IMR-90 (cell line): ENCODE measurements at places on chromosomes 4 and X. TPM values are rescaled to one million over a fixed set of nuclear protein-coding genes. Genes with fewer than 3 reads are reported as not detected.

The VSIG4 gene
- total RNA-seq, result not detected in 2 replicates

GRCh38 chr4:23268072-23268771 lies 575.5 kb downstream of the GBA3 start:
- no peak overlapping the region for H3K27ac ChIP-seq
- no peaks in the 10 kb centered on the region for H3K36me3 ChIP-seq
- H3K27me3 ChIP-seq, result no peaks in the 10 kb centered on the region

GRCh38 chr4:159689526-159689925 lies 586.6 kb downstream of the RAPGEF2 start:
- H3K27ac ChIP-seq, result no peak overlapping the region
- H3K36me3 ChIP-seq, result no peaks in the 10 kb centered on the region
- no peaks in the 10 kb centered on the region for H3K4me1 ChIP-seq
- H3K27me3 ChIP-seq, result no peaks in the 10 kb centered on the region
- DNase-seq, result no peak
- no peak overlapping the region for H3K4me3 ChIP-seq

- no peaks in the 10 kb centered on the region for H3K36me3 ChIP-seq
- H3K4me1 ChIP-seq, result peaks cover 7% of the 10 kb centered on the region
- no peaks in the 10 kb centered on the region for H3K27me3 ChIP-seq
- peak; percentile 96 for DNase-seq
- no peak overlapping the region for H3K4me3 ChIP-seq
Observed at GRCh38 chr4:119113033-119113655, 22.5 kb upstream of the MYOZ2 start.

- no peaks in the 10 kb centered on the region for H3K4me1 ChIP-seq
- H3K4me3 ChIP-seq, result no peak overlapping the region
- no peaks in the 10 kb centered on the region for H3K36me3 ChIP-seq
Observed at GRCh38 chrX:24553011-24553410, 87.9 kb downstream of the PDK3 start.

DNA sequence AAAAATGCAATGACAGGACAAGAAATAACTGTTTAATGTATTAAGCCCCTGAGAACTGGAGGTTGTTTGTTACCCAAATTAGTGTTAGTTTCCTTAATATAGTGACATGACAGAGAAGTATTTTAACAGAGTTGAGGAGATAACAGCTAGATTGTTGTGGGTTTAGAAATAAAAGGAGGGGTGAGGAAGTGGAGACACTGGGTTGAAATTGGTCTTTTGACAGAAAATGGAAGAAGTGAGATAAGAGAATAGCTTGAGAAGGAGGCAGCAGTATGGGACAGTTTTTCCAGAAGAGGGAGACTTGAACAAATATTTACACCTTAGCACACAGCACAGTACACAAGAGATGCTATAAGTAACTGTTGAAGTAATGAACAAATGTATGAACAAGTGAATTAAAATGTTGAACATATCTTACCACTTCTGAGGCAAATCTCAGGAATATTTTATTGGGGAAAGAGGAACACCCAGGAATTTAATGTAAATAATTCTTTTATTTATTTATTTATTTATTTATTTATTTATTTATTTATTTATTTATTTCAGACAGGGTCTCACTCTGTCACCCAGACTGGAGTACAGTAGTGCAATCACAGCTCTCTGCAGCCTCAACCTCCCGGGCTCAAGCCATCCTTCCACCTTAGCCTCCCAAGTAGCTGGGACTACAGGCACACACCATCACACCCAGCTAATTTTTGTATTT lies 58.0 kb upstream of the EGFL6 start:
- no peak overlapping the region for H3K4me3 ChIP-seq
- no peak for DNase-seq
- H3K27me3 ChIP-seq, result peaks cover 10% of the 10 kb centered on the region
- H3K4me1 ChIP-seq, result no peaks in the 10 kb centered on the region

DNA sequence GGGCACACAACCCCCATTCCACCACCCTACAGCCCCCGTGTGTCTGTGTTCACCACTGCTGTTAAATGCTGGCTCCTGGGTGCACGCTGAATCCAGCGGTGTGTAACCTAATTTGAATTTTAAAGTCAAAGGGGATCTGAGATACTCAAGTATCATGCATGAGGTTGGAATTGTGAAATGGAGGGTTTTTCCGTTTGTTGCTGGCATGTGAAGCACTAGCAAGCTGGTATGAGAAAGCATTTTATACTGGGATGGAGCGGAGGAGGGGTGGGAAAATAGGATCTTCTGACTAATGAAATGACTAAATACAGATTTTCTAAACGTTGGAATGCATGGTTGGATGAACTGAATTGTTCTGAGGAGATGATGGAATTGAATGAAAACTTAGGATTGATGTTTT lies 36.9 kb upstream of the FAT1 start:
- H3K4me1 ChIP-seq, result peaks cover 5% of the 10 kb centered on the region
- peak; percentile 95 for DNase-seq
- H3K36me3 ChIP-seq, result no peaks in the 10 kb centered on the region
- no peak overlapping the region for H3K27ac ChIP-seq

- H3K4me1 ChIP-seq, result no peaks in the 10 kb centered on the region
- H3K27me3 ChIP-seq, result no peaks in the 10 kb centered on the region
- no peak overlapping the region for H3K27ac ChIP-seq
- no peak for DNase-seq
Observed at GRCh38 chr4:109640644-109641043, 62.6 kb downstream of the CASP6 start.

The NPNT gene
- not detected in 2 replicates for total RNA-seq

- no peaks in the 10 kb centered on the region for H3K4me1 ChIP-seq
- H3K36me3 ChIP-seq, result no peaks in the 10 kb centered on the region
- no peak for DNase-seq
- H3K4me3 ChIP-seq, result no peak overlapping the region
- H3K27me3 ChIP-seq, result no peaks in the 10 kb centered on the region
Observed at GRCh38 chr4:32163125-32163524, 1443.0 kb downstream of the PCDH7 start.

DNA sequence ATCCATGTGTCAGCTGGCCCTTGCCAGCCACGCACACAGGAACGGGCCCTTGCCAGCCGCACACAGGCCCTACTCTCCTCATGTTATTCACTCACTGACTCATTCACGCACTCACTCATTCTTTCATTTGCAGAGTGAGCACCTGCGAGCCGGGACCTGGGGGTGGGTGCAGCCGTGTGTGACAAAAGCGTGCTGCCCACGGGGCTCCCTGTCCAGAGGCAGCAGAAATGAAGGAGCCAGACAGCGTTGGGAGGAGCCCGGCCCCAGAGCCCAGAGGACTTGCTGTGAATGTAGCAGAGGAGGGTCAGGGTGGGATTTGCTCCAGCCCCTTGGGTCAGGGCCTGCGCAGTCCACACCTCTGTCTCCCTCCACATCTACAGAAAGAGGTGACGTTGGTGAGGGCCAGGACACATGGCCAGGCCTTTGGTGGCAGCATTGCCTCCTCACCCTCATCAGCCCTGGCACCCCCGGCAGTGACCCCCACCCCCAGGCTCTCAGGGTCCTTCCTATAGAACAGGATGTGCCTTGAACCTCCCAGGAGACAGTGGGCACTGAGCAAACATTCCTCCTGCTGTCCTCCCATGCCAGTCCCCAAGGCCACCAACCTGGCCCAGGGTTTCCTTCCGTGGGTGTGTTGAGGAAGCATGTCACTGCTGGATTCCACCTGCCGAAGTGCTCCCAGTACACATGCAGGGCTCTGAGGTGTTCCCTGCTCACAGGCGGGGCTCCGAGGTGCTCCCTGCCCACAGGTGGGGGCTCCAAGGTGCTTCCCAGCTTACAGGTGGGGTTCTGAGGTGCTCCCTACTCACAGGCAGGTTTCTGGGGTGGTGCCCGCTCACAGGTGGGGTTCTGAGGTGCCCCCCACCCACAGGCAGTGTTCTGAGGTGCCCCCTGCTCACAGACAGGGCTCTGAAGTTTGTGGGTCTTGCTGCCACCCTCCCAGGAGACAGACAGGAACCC lies 105.7 kb downstream of the HMX1 start:
- no peak overlapping the region for H3K4me3 ChIP-seq
- DNase-seq, result no peak
- no peaks in the 10 kb centered on the region for H3K27me3 ChIP-seq
- no peaks in the 10 kb centered on the region for H3K36me3 ChIP-seq
- no peak overlapping the region for H3K27ac ChIP-seq

GRCh38 chrX:10072786-10073568 lies 83.8 kb upstream of the CLCN4 start:
- H3K4me3 ChIP-seq, result no peak overlapping the region
- no peak overlapping the region for H3K27ac ChIP-seq
- peaks cover 3% of the 10 kb centered on the region for H3K4me1 ChIP-seq
- no peaks in the 10 kb centered on the region for H3K27me3 ChIP-seq
- H3K36me3 ChIP-seq, result peaks cover 8% of the 10 kb centered on the region; the same call in 1 of the 2 replicates
- DNase-seq, result no peak

The BEX1 gene
- 0.18 TPM in 1 of 2 replicates, not detected in the other for total RNA-seq

The POF1B gene
- total RNA-seq, result not detected in 2 replicates

The TEX13B gene
- not detected in 2 replicates for total RNA-seq

- peaks cover 3% of the 10 kb centered on the region for H3K4me1 ChIP-seq
- no peak overlapping the region for H3K4me3 ChIP-seq
- peaks cover 23% of the 10 kb centered on the region for H3K36me3 ChIP-seq
- H3K27me3 ChIP-seq, result peaks cover 4% of the 10 kb centered on the region; the same call in 1 of the 2 replicates
- no peak for DNase-seq
Observed at GRCh38 chrX:53595266-53595810, 91.2 kb downstream of the HUWE1 start.

The COL4A6 gene
- total RNA-seq, result 0.28 and 0.36 TPM in 2 replicates

GRCh38 chr4:90002441-90003062 lies 107.9 kb downstream of the MMRN1 start:
- H3K36me3 ChIP-seq, result no peaks in the 10 kb centered on the region
- H3K4me1 ChIP-seq, result no peaks in the 10 kb centered on the region
- H3K27ac ChIP-seq, result no peak overlapping the region
- no peaks in the 10 kb centered on the region for H3K27me3 ChIP-seq
- H3K4me3 ChIP-seq, result no peak overlapping the region
- no peak for DNase-seq

The EMCN gene
- not detected in 2 replicates for total RNA-seq

- H3K36me3 ChIP-seq, result no peaks in the 10 kb centered on the region
- H3K4me1 ChIP-seq, result no peaks in the 10 kb centered on the region
- no peak for DNase-seq
- no peak overlapping the region for H3K27ac ChIP-seq
- H3K4me3 ChIP-seq, result no peak overlapping the region
Observed at GRCh38 chrX:123085311-123085940, 98.7 kb upstream of the GRIA3 start.

- H3K4me3 ChIP-seq, result no peak overlapping the region
- H3K36me3 ChIP-seq, result peaks cover 29% of the 10 kb centered on the region
- H3K4me1 ChIP-seq, result peaks cover 22% of the 10 kb centered on the region
- peak; percentile 4 for DNase-seq
- H3K27ac ChIP-seq, result no peak overlapping the region
- no peaks in the 10 kb centered on the region for H3K27me3 ChIP-seq
Observed at GRCh38 chr4:8392591-8393190, 47.8 kb downstream of the ACOX3 start.

GRCh38 chrX:20857746-20858145 lies 516.5 kb upstream of the CNKSR2 start:
- H3K4me1 ChIP-seq, result no peaks in the 10 kb centered on the region
- no peak overlapping the region for H3K4me3 ChIP-seq
- no peaks in the 10 kb centered on the region for H3K27me3 ChIP-seq
- no peak for DNase-seq

- peak; percentile 10 for DNase-seq
- no peak overlapping the region for H3K4me3 ChIP-seq
Observed at GRCh38 chr4:39655876-39656275, 17.2 kb upstream of the SMIM14 start.

- H3K4me3 ChIP-seq, result no peak overlapping the region
- H3K27me3 ChIP-seq, result peaks cover 10% of the 10 kb centered on the region
- no peaks in the 10 kb centered on the region for H3K4me1 ChIP-seq
- no peak for DNase-seq
- H3K36me3 ChIP-seq, result no peaks in the 10 kb centered on the region
Observed at GRCh38 chr4:5927747-5928146, 34.9 kb upstream of the CRMP1 start.

The DMRTC1B gene
- total RNA-seq, result not detected in 2 replicates

The NCAPG gene
- 26.7 and 41.7 TPM in 2 replicates for total RNA-seq

GRCh38 chr4:136935871-136936270 lies 596.4 kb downstream of the PCDH18 start:
- no peaks in the 10 kb centered on the region for H3K36me3 ChIP-seq
- H3K27ac ChIP-seq, result no peak overlapping the region
- H3K27me3 ChIP-seq, result no peaks in the 10 kb centered on the region
- H3K4me1 ChIP-seq, result no peaks in the 10 kb centered on the region

DNA sequence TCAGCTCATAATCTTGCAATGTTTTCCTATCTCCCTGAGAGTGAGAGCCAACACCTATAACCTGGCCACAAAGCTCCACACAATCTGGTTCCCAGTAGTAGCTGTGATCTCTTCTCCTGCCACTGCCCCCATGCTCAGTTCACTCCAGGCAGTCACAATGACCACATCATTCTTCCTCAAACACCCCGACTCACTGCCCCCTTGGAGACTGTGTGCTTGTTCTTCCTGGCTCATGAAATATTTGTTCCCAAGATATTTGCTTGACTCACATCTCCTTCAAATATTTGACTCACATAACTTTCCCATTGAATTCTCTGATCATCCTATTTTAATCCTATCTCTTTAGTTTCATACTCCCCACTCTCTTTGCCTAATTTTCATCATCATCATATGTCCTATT lies 173.7 kb downstream of the AREG start:
- peak; percentile 45 for DNase-seq
- no peak overlapping the region; the same call in 1 of the 2 replicates for H3K27ac ChIP-seq
- peaks cover 6% of the 10 kb centered on the region for H3K4me1 ChIP-seq
- H3K4me3 ChIP-seq, result no peak overlapping the region
- H3K27me3 ChIP-seq, result peaks cover 9% of the 10 kb centered on the region

GRCh38 chrX:40106676-40107290 lies 9.0 kb upstream of the BCOR start:
- peak overlapping the region; percentile 78; the same call in 1 of the 2 replicates for H3K27ac ChIP-seq
- H3K4me1 ChIP-seq, result peaks cover 10% of the 10 kb centered on the region
- H3K4me3 ChIP-seq, result peak overlapping the region; percentile 37
- H3K27me3 ChIP-seq, result peaks cover 4% of the 10 kb centered on the region; the same call in 1 of the 2 replicates
- no peaks in the 10 kb centered on the region for H3K36me3 ChIP-seq
- DNase-seq, result no peak

GRCh38 chrX:2398064-2398656 lies 102.6 kb downstream of the DHRSX start:
- H3K27me3 ChIP-seq, result no peaks in the 10 kb centered on the region
- no peak overlapping the region for H3K27ac ChIP-seq
- DNase-seq, result peak; percentile 67
- peaks cover 3% of the 10 kb centered on the region; the same call in 1 of the 2 replicates for H3K36me3 ChIP-seq
- peaks cover 2% of the 10 kb centered on the region; the same call in 1 of the 2 replicates for H3K4me1 ChIP-seq

The TMEM129 gene
- total RNA-seq, result 6.6 and 6.7 TPM in 2 replicates

- H3K4me1 ChIP-seq, result no peaks in the 10 kb centered on the region
- H3K36me3 ChIP-seq, result peaks cover 94% of the 10 kb centered on the region
- no peaks in the 10 kb centered on the region for H3K27me3 ChIP-seq
Observed at GRCh38 chrX:154352466-154352865, 22.0 kb downstream of the FLNA start.

GRCh38 chrX:100928660-100929613 lies at the start of gene XKRX:
TSS of gene XKRX (minus strand) at chrX:100928917. CDS start at chrX:100928304, 613 bp downstream.
- peaks cover 5% of the 10 kb centered on the region; the same call in 1 of the 2 replicates for H3K27me3 ChIP-seq
- H3K27ac ChIP-seq, result no peak within 1 kb of the TSS
- no peaks in the 10 kb centered on the region for H3K4me1 ChIP-seq
- H3K36me3 ChIP-seq, result no peaks in the 10 kb centered on the region
- peak within 1 kb of the TSS; percentile 57 for H3K4me3 ChIP-seq
- no peak for DNase-seq

The CLCN4 gene
- 3.9 and 4.5 TPM in 2 replicates for total RNA-seq

- H3K4me3 ChIP-seq, result no peak overlapping the region
- peaks cover 33% of the 10 kb centered on the region for H3K4me1 ChIP-seq
- H3K36me3 ChIP-seq, result no peaks in the 10 kb centered on the region
- DNase-seq, result no peak
Observed at GRCh38 chr4:98522062-98522461, 136.3 kb downstream of the TSPAN5 start.

The TMEM47 gene
- total RNA-seq, result 105 and 134 TPM in 2 replicates
